ENCODE measurements at places on chromosomes 5 and 9. TPM values are rescaled to one million over a fixed set of nuclear protein-coding genes. Genes with fewer than 3 reads are reported as not detected.

The C5orf58 gene
- total RNA-seq = not detected

The SLIT3 gene
- under 0.01 TPM for total RNA-seq

The SEMA6A gene
- total RNA-seq = 18.8 TPM

The GIN1 gene
- 3.0 TPM for total RNA-seq

The MXD3 gene
- total RNA-seq = 10.5 TPM

The C9 gene
- under 0.01 TPM for total RNA-seq

The OSMR gene
- total RNA-seq = 9.1 TPM

The SAXO1 gene
- not detected for total RNA-seq

The IFNA1 gene
- not detected for total RNA-seq

- DNase-seq = peak; percentile 61
These were observed 103.2 kb downstream of the GPBP1 start for GRCh38 chr5:57277085-57277484.

GRCh38 chr9:69175486-69175885, 1.4 kb downstream of the TJP2 start:
- DNase-seq = no peak

- DNase-seq = no peak
These were observed 433 bp upstream of the PTAR1 start for GRCh38 chr9:69760278-69760610.

DNA sequence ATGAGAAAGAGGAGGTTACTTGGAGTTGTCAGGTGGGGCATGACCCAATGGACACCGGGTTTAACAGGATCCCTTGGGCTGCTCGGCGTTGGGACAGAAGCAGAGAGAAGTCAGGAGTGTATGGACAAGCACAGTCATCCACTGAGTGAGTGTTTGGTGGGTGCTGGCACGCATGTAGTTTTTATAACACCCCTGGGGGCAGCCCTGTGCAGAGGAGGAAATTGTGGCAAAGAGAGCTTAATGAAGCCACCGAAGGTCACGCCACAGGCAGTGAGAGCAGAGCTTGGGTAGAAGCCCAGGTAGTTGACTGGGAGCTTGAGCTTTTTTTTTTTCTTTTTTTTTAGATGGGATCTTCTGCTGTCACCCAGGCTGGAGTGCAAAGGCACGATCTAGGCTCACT, 43.2 kb upstream of the IER5L start:
- DNase-seq = no peak

- DNase-seq = no peak
These were observed 260.0 kb downstream of the TRPM3 start for GRCh38 chr9:70861376-70861775.

- DNase-seq = no peak
These were observed 12.5 kb downstream of the QRFP start for GRCh38 chr9:130884111-130884531.

GRCh38 chr5:154460172-154460571, 14.4 kb downstream of the SAP30L start:
- DNase-seq = no peak

DNA sequence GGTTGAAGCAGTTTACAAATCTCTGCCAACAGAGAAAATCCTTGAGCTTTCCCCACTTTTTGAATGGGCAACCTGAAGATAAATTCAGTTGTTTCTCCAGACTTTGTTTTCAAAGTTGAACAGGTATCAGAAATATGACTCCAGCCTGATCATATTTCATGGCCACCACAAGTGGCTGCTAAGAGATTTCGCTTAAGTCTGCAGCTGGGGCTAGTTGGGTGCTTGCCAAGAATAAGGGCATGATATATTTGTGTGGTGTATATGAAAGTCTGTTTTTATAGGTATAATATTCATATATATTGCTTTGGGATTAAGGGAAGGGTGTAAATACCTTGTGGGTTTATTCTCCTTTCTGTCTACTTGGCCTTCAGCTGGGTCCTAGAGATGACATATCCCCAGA, 168.4 kb upstream of the GDNF start:
- DNase-seq = no peak

GRCh38 chr5:135551593-135552447, 16.1 kb upstream of the NEUROG1 start:
- DNase-seq = peak; percentile 83

DNA sequence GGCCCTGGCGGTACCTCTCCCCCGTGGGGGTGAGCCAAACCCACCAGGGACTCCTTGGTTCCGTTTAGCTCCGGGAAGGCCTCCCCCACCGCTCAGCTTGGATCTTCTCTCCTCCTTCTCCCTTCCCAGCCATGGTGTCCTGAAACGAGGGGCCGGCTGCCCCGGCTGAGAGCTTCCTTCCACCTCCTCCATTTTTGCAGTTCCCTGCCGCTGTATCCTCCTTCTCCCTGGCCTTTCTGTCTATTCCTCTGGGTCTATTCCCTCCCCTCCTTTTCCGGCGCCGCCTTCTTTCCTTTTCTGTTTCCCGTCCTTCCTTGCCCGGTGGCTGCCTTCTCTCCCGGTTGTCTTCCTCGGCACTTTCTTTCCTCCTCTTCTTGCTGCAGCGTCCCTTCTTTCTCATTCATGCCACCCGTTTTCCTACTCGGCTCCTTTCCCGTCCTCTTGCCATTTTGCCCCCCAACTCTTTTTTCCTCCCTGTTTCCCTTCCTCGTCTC, 110.4 kb downstream of the LIFR start:
- DNase-seq = no peak

- no peak for DNase-seq
These were observed 152.7 kb upstream of the ADAMTS16 start for GRCh38 chr5:4987431-4987830.

GRCh38 chr9:18350036-18350435, 123.9 kb upstream of the ADAMTSL1 start:
- no peak for DNase-seq

DNA sequence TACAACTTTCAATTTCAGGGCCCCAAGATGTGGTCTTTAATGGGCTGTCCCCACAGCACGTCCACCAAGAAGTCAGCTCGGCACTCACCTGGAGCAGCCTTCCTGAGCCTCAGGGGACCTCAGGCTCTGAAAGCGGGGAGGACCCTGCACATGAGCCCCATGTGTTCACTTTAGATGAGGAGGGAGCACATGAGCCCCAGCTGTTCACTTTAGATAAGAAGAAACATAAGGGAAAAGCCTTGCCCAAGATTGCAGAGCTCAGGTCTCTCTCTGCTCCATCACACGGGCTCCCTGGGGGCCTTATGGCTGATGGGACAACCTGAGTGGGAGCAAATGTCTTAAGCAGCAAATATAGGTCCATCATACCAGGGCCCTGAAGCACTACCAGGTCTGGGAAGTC, 56.4 kb downstream of the NIPSNAP3B start:
- DNase-seq = no peak

GRCh38 chr5:149605998-149606724, 24.9 kb downstream of the ARHGEF37 start:
- peak; percentile 64 for DNase-seq

DNA sequence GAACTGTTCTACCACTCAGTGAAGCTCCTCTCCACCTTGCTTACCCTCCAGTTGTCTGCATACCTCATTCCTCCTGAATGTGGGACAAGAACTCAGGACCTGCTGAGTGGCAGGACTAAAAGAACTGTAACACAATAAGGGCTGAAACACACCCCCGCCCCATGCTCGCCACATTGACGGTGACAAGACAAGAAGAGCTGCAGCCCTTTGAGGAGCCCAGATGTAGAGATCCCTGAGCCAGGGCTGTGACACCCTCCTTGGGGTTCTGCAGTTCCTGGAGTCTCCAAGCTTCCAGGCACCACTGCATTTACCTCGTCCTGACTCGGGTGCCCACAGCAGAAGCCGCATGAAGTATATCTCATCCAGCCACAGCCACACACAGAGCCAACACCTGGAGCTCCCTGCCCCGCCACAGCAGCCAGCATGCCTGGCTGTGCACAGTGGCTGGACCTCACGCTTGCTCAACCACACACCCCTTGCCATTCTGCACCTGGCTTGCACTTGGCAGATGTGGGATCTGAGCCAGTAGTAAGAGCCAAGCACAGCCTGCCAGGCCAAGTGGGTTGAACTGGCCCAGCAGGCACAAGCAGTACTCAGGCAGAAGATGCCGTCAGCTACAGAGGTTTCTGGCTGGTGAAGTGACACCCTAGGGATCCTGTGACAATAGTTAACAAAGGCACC, 166.1 kb downstream of the RNF180 start:
- no peak for DNase-seq

DNA sequence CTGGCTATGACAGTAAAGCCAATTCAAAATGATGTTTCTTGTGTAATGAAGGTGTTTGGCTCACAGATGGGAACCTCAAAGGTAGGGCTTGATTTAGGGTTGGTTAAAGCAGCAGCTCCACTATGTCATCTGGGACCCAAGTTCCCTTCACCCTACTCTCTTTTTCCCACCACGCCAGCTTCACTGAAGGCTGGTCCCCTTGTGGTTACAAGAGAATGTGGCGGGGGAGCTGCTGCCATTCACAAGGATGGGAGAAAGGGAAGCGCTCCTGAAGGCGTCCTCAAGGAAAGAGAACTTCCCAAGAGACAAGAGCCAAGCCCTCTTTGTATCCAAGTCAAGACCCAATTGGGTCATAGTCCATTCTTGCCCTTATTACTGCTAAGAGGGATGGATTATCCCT, 72.7 kb downstream of the NTRK2 start:
- no peak for DNase-seq

- no peak for DNase-seq
These were observed 47.9 kb downstream of the OLFM1 start for GRCh38 chr9:135135171-135135928.

DNA sequence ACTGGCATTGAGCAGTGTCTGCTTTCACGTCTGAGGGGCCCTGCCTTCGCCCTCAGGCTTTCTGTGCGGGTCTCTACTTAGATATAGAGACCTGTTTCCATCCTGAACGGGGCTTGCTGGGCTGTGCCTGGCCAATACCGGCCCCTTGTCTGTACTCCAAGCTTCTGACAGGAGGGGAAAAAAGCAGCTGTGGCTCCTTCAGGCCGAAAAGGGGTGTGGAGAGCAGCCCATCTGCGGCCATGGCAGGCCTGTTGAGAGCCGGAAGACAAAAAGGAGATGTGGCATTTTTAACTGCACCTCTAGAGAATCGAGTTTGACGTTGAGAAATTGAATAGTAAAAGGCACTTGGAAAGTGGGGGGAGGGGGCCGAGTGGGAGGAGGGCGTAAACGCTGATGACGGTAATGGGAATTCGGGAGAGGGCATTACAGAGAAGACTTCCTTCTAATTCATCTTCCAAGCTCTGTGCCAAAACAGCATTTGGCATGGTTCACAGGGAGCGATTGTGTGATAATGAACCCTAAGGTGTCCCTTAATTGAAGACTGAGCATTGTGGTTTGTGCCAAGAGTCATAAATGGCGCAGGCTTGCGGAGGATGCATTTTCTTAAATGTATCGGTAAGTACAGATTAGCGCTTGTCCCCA, 25.1 kb upstream of the PRDM12 start:
- DNase-seq = no peak

DNA sequence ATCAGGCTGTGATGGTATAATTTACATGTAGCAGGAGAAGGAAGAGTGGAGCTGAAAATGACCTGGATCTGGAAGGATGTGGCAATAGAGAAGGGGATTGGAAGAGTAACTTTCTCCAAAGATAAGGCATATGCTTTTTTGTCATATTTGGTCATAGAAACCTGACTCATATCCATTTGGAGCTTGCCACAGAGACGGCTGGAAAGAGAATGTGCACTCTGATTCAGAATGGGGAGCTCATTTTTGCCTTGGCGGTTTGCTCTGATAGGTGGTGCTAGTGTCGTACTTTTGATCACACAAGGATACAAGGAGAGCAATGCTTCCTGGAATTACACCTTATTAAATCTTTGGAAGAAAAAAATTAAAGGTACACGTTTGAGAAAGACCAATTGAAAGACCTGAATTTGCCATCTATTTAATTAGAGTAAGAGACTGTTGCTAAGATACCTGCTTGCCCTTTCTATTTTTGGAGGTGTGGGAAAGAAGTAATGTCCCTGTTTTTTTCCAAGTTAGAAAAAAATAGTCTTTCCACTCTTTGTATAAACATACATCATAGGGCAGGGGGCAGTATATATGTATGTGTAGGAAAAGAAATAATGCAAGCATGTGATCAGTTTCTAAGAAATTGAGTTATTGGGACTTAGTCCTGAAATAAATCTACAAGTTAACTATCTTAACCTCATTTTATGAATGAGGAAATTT, 5.4 kb downstream of the LSM11 start:
- DNase-seq = peak; percentile 18

DNA sequence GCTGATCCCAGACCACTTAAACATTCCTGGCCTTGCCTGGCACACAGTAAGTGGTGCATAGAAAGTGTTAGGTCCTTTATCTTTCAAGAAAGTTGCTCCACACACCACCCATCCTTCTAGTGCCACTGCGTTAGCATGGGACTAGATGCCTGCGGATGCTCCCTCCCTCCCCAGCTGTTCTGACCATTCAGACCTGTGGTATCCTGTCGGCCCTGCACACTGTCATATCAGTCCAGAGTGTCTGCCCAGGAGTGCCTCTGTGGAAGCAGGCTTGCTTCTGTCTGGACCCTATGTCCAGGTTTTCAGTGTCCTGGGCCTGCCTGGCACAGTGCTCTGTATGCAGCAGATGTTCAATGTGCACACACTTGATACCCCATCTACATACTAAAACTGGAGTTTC, 38.3 kb upstream of the SMU1 start:
- no peak for DNase-seq

- peak; percentile 27 for DNase-seq
These were observed at the start of gene CFAP90 for GRCh38 chr5:7850395-7851239. Gene CFAP90, minus strand, starts transcription at chr5:7851133. Its CDS starts 112 bp downstream, at chr5:7851021.

- DNase-seq = no peak
These were observed 80.5 kb downstream of the AMBP start for GRCh38 chr9:113997610-113998009.

DNA sequence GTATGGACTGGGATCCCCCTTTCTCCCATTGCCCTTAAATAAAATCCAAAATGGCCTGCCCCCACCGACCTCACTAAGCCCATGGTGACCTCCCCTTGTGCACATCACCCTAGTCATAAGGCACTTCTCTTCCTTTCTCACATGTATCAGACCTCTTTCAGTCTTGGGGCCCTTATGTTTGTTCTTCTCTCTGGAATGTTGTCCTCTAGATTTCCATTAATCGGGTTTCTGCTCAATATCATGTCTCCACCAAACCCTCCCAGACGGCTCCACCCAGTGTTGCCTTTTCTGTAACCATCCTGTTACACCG, 196.3 kb downstream of the ERCC6L2 start:
- DNase-seq = no peak

- peak; percentile 11 for DNase-seq
These were observed 42.7 kb downstream of the OR2V1 start for GRCh38 chr5:181088289-181088688.

- DNase-seq = no peak
These were observed 220.6 kb downstream of the C9orf50 start for GRCh38 chr9:129400001-129400970.

- DNase-seq = no peak
These were observed 17.3 kb downstream of the RNF130 start for GRCh38 chr5:180054226-180054625.

GRCh38 chr5:6714226-6715041, 1.2 kb downstream of the TENT4A start:
- DNase-seq = peak; percentile 34

- DNase-seq = no peak
These were observed 636.4 kb downstream of the PRELID2 start for GRCh38 chr5:145198525-145199260.

- DNase-seq = no peak
These were observed 10.1 kb downstream of the MYMK start for GRCh38 chr9:133514460-133515239.

Measured in lung microvascular endothelial cell (primary cell).